AG09309 (cell line): ENCODE measurements at places on chromosomes 11 and 22.

- no peak for DNase-seq
These were observed 35.7 kb upstream of the KLHL35 start for GRCh38 chr11:75468534-75469340.

- no peak for DNase-seq
These were observed 393 bp downstream of the RELA start for GRCh38 chr11:65662247-65662798.

GRCh38 chr11:28384418-28384817, 276.2 kb downstream of the METTL15 start:
- DNase-seq = peak; percentile 97

- DNase-seq = no peak
These were observed 22.9 kb downstream of the SYTL2 start for GRCh38 chr11:85787809-85788760.

GRCh38 chr11:112320668-112321067, 60.0 kb upstream of the PLET1 start:
- no peak for DNase-seq

DNA sequence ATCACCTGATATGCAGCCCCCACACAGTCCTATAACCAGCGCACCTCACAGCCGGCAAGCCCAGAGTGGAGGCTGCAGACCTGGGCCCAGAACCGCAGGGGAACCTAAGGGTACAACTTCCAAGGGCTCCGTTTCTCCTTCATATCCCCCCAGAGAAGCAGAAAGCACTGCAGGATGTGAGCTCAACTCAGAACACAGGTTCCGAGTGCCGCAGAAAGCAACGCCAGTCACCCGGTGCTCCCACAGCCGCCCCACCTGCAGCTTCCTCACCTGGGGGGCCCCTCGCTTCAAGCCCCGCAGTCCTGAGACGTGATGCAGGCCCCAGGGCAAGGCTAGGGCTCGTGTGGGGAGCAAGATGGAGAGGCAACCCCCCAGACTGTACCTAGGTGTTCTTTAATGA, 2.5 kb downstream of the TSSK2 start:
- no peak for DNase-seq

- DNase-seq = no peak
These were observed 35.6 kb downstream of the FBLN1 start for GRCh38 chr22:45538281-45538680.

GRCh38 chr11:58845386-58845785, 882 bp upstream of the GLYATL2 start:
- no peak for DNase-seq

DNA sequence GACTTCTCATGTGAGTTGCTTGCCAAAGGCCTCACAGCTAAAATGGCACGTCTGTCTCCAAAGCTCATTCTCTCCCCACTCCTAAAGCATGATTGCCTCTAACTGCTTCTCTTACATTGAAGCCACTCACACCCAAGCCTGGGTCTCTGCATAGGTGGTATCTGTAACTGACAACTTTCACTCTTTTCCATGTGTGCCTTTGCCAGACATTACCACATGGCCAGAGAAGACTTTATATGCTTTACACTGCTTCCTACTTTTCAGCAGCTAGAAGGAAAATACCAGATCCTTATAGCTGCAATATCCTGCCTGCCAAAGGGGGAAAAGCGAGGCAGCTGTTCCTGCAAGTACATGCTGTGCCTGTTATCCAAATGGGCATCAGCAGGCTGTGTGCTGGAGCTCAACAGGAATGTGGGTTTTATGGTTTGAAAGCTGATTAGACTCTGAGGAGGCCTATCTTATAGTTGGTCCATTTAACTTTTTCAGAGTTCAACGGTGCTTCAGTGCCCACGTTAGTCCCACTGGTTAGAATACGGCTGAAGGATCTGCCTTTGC, 547.1 kb downstream of the RAB38 start:
- DNase-seq = no peak

- DNase-seq = no peak
These were observed 541.4 kb upstream of the CCDC90B start for GRCh38 chr11:83827520-83827919.

GRCh38 chr11:44645827-44646226, 80.4 kb downstream of the CD82 start:
- no peak for DNase-seq

DNA sequence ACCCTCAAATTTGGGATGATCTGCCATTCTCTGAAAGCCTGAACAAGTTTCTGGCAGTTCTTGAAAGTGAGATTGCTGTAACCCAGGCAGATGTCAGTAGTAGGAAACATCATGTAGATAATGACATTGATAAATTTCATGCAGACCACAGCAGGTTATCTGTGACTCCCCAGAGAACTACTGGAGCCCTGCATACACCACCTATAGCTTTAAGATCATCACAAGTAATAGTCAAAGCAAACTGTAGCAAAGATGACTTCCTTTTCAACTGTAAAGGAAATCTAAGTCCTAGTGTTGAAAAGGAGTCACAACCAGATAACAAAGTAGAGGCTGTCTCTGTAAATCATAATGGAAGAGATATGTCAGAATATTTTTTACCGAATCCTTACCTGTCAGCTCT, 31.0 kb downstream of the DDIAS start:
- DNase-seq = no peak

DNA sequence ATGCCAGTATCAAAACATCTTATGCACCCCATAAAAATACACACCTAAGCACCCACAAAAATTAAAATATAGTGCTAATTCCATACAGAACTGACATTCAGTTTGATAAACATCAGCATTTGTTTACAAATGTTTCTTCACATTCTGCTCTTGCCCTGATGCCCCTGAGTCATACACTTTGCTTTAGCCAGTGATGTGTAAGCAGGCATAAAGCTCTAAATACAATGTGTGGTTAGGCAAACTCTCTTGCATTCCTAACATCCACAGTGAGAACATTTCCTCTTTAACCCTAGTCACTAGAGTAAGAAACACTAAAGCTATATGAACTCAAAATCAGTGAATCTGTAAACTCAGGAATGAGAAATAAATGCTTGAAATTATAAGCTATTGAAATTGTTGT, 1060.7 kb downstream of the FAM181B start:
- DNase-seq = no peak

DNA sequence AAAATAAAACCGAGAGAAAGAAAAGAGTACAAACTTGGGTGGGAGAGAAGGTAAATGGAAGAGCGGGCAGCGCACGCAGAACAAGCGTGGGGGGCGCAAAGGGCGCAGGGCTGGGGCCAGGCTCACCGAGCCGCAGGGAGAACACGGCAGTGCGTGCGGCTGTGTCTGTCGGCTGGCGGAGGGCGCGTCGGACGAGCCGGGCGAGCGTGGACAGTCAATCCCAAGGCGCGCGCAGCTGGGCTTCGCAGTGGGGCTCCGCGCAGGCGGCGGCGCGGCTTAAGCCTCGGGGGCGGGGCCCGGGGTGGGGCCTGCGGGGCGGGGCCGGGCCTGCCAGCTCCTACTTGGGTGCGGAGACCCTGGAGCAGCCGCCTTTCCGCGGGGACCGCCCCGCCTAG, at the start of gene UCP2:
UCP2 (minus strand) TSS at position 249 of the 395 bp plus-strand sequence. CDS start 4,465 bp downstream, outside the sequence.
- DNase-seq = no peak

DNA sequence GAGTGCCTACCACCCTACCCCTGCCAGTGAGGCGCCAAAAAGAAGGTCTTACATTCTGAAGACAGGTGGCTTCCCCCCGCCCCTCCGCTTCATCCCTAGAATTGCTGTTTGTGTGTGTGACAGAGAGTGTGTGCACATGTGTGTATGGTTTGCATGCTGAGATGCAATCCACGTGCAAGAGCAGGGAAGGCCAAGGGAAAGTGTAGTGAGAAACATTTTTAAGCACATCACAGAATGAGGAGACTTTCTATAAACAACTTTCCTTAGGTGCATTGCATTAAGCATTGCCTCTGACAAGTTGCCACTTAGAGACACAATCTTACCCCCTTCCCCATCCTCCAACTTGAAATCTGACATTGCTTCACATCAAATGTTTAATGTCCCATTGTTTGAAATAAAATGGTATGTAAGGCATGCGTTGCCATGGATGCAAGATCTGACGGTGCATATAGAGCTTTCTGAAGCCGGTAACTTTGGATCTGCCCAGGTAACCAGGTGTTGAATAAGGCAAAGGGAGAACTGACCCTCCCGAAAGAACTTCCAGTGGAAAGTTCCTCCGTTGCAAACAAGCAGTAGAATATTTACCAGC, 21.4 kb downstream of the FJX1 start:
- DNase-seq = no peak

DNA sequence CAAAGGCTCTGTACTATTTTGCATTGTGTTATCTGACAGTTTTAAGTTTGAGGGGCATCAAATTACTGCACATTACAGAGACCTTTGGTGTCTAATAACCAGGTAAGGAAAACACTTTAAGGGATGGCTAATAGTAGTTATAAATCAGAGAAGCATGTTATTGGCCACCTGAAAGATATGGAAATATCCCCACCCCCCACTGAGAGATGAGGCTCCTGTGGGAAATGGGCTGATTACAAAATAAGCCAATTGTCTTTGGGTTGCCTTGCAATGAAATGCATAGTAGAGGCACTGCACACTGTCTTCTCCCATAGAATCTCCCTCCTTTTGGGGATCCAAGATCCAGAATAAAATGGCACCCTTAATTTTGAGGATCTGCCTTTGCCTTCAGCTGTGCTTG, 91.0 kb downstream of the IGLL5 start:
- DNase-seq = no peak

DNA sequence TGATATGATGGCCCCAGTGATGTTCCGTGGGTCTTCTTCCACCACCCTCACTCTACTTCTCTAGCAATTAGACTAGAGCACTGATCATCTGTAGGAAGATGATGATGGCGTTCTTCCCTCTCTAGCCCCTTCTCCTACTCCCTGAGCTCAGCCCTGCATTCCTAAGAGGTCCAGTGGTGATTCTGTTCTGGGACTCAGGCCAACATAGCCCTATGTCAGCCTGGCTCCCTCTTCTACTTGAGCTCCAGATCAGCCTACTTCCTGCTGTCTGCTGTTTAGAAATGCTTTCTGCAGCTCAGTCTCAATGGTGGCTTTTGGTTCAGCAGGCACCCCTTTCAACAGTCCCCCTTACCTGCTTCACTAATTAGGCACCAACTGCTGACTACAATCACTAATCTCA, 86.1 kb upstream of the ZBED5 start:
- no peak for DNase-seq

- no peak for DNase-seq
These were observed 35.3 kb upstream of the KIRREL3 start for GRCh38 chr11:127035824-127036223.

DNA sequence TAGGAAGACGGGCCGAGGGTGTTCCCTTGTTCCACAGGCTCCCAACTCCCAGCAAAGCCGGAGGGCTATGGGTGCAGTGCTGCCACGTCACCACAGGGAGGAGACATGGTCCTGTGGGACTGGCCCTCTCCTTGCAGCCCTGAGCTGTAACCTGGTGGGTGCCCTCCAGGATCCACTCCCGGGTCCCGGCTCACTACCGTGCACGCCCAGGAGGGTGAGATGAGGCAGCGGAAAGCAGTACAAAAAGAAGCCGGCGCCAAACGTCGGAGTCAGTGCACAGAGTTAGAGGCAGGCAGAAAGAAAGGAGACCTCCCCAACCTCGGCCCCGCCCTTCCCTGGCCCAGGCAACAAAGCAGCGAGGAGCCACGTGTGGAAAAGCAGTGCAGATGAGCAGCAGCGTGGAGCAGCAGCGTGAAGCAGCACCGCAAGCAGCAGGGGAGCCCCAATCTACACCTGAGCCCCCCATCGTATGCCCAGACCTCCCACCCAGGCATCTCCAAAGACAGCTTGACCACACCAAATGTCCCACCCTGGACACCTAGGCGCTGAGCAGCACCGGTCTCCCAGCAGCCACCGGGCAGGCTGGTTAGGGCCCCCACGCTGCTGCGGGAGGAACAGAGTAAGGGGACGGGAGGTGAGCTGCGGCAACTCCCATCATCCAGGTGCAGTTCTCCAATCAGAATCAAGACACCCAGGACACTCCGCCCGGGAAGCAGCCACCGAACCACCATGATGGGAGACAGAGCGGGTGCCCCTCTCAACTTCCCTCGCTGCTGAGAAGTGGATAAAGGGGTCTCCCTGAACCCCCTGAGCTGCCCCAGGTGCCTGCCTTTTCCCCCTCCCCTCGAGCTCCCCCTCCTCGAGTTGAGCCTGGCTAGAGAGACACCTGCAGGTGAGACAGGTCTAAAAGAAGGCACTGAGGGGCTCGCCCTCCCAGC, 28.8 kb downstream of the IGSF9B start:
- DNase-seq = peak; percentile 7

DNA sequence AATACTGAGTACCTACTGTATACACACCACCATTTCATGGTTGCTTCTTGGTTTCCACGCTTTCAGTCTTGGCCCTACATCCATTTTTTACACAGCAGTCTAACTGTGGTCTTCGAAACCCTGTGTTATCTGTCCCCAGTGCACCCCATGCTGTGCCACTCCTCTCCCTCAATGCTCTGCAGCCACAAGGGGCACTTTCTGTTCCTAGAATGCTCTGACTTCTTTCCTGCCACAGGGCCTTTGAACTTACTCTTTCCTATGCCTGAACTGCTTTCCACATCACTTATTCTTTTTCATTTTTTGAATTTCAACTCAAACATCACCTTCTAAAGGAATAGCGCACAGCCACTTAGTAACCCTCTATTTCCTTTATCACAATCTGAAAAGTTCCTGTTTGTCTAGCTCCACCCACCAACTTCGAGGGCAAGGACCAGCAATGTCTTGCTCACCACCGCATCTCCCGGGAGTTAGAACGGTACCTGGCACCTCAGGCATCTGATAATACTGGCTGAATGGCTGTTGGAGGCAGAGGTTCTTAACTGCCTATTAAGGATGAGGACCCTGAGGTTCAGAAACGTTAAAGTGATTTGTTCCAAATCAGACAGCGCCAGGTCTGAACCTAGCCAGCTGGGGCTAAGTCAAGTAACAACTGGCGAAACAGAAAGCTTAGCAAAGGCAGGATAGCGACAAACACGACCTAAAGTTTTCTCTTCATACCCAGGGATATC, 568 bp downstream of the ALG8 start:
- no peak for DNase-seq

GRCh38 chr11:88511006-88511405, 173.5 kb upstream of the CTSC start:
- no peak for DNase-seq

DNA sequence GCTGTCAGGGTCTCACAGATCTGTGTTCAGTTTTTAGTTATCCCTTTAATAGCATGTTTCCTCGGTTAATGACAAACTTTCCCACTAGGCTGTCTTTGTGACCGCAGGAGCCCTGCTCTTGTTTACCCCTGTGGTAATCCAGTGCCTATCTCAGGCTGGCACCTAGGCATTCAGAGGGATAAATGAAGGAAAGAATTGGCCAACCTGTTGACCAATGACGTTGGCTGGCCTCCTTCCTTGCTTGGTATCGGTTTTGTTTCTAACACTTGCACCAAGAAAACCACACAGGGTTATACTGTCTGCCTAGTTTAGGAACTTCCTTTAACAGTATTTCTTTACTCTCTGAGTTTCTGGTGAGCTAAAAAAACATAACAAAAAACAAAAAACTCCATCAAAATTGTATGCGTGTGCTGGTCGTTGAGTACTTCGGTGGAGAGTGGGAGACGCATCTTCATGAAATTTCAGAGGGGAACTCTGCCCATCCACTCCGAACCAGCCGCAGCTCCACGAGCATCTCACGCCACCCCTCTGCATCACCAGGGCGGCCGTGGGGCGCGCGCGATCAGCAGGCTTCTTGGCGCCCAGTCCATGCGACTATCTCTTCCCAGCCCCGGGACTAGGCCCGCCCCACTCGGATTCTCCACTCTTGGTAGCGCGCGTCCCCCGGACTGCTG, 563 bp upstream of the ENDOD1 start:
- DNase-seq = no peak

- no peak for DNase-seq
These were observed 42.7 kb upstream of the KCNJ11 start for GRCh38 chr11:17431139-17431538.

GRCh38 chr22:24146791-24147353, 34.4 kb upstream of the SUSD2 start:
- DNase-seq = no peak

- DNase-seq = no peak
These were observed at the start of gene SORL1-AS1 for GRCh38 chr11:121452609-121453150. Gene SORL1-AS1 (minus strand): TSS chr11:121452967.
